Esophagus squamous epithelium (tissue), 5 donors: ENCODE measurements at places on chromosomes 13 and 19.

DNA sequence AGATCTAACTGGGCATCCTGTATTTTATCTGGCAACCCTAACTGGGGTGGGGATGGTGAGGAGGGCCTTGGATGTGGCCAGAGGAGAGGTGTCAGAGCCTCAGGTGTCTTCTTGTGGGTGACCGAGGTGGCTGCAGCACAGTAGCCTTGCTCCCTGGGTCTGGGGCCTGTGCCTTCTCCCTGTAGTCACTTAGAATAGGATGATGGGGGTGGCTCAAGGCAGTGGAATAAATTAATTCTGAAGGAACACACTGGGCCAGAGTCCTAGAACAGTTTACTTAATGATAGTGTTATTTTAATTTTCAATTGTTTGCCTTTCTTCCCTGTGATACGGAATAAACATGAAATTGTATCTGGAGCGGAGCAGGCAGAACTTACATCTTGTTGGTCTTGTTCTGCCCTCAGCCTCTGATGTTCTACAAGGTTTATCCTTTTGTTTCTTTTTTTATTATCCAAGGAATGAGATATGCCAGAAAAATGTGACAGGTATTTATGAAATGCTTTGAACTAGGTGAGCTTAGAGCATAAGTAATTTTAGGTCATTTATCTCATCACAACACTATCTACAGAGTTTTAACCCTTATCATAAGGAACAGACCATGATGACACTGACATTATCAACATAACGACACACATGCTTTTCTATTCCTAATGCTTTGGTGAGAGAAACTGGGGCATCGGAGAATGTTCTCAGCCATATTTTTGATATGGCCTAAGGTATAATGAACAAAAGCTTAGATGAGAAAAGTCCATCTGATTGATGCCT, 51.4 kb downstream of the LRCH1 start:
- DNase-seq, result no peak

DNA sequence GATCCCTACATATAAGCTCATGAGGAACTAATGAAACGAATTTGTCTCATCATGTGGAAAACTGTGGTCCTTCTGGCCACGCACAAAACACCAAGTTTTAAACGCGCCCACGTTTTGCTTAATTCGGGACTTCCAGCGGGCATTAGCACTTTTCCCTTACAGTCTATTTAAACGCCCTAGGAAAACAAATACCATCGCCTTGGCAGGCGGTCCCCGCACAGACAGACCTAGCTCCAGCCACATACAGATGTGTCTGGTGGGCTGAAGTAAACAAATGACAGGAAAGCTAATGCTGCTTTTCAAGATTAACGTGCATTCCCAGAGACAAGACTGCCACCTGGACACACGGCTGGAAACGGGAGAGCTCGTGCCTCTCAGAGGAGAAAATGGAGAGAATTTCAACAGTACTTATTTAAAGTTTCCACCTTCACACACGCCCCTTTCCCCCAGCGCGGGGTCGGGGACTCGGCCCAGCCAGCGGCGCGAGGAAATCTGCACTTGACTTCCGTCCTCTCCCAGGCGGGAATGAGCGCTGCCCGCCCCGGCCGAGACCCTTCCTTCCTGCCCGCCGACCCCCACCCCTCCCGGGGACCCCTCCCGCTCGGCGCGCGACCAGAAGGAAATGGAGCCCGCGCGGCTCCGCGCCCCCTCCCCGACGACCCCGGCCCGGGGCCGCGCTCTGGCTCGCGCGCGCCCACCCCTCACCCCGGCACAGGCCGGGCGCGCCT, 931 bp downstream of the USP12 start:
- DNase-seq, result no peak

GRCh38 chr13:46182491-46182877, 507 bp upstream of the LCP1 start:
- DNase-seq, result no peak

GRCh38 chr13:24178847-24179485, 18.4 kb downstream of the SPATA13 start:
- no peak for DNase-seq

DNA sequence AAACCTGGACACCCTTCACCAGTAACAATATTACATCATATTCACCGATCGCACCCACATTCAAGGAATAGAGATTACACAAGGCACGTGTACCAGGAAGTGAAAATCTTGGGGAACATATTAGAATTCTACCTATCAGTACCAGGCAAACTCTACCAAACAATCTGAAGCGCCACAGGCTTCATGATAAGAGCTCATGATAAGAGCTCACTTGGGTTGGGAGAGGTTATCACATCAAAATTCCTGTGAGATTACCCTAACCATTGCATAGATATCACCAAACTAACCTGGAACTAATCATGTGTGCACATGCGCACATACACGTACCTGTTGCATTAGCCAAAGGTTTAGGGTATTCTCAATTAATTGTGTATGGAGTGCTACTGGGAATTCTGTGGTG, 1861.3 kb downstream of the PCDH9 start:
- DNase-seq, result no peak

DNA sequence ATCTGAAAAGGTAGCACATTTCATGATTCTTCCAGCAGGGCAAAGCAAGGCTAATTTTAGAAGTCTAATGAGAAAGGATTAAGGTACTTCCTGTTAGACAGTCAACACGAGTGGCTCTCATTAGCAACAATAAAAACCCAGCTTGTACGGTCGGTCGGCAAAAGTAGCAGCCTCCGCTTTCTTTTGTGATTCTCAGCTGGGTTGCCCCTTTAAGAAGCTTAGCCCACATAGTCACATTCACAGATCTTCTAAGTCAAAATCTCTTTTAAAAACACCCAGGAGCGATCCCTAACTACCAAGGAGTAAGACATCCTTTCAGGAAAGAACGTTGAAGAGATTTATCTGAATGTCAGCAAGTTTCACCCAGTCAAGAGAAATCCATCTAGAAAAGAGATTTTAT, 684.8 kb downstream of the DIAPH3 start:
- no peak for DNase-seq

GRCh38 chr13:31310786-31311185, 111.0 kb downstream of the B3GLCT start:
- DNase-seq, result no peak

GRCh38 chr19:38015216-38015615, 108.2 kb downstream of the SIPA1L3 start:
- DNase-seq, result no peak

DNA sequence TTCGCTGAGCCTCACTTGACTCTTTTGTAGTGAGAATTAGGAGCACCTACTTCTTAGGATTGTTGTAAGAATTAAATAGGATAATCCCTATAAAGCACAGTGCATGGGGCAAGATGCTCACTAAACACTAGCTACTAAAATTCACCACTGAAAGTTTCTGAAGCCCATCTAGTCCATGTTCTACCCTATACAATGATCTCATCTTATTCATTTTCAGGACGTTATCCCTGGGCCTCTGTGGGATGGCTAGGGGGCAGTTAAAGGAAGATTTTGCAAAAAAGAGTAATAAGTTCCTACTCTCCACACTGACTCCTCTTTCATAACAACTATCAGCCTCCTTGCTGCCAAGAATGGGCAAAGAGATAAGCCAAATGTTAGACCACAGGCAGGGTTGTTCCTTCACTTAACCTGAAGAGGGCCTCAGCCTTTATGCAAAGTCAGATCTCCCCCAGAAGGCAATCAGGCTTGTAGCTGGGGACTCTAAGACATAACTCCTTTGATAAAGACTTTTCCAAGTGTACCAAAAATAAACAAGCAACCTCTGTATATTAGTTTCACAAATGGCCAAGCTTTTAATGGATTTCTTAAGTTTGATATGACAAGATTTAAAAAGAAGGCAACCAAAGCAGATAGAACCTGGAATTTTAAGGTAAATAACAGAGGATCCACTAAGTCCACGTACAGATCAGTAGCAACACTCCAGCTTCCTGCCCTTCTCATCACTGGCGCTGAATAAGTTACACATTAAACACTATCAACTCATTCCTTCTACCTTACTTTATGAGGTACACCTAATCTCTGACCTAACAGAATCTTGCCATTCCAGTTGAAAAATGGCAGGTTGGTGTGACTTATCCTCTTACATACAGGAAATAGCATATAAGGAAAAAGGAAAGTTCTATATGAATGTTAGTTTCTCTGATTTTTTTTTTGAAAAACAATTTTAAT, 44.4 kb downstream of the ELF1 start:
- DNase-seq, result no peak

- DNase-seq, result no peak
Observed at GRCh38 chr19:13817615-13818371, 22.6 kb downstream of the ZSWIM4 start.

- no peak for DNase-seq
Observed at GRCh38 chr19:29590278-29590677, 15.8 kb upstream of the POP4 start.

DNA sequence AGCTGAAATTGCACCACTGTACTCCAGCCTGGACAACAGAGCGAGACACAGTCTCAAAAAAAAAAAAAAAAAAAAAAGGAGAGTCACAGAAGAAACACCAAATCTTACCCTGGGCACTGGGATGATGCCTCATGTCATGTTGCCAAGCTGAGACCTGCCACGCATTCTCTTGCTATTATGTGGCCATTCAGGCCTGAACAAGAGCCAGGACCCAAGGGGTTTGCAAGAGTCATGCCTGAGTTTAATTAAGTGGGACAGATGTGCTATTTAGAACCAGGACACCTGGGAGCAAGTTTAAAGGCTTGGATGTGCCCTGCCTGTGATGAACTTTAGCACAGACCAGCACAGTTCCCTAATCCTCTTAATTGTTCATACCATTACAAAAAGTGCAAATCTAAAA, 9.8 kb downstream of the PNMA8A start:
- DNase-seq, result no peak

- DNase-seq, result no peak
Observed at GRCh38 chr13:105863300-105863920, 672.1 kb downstream of the EFNB2 start.

GRCh38 chr19:37990362-37990761, 83.4 kb downstream of the SIPA1L3 start:
- no peak for DNase-seq

- DNase-seq, result no peak
Observed at GRCh38 chr13:39811051-39811450, 155.6 kb downstream of the COG6 start.

GRCh38 chr19:35375505-35376307, 4.8 kb downstream of the GPR42 start:
- no peak for DNase-seq

- no peak for DNase-seq
Observed at GRCh38 chr13:89746554-89746953, 1600.9 kb upstream of the MIR17HG start.

DNA sequence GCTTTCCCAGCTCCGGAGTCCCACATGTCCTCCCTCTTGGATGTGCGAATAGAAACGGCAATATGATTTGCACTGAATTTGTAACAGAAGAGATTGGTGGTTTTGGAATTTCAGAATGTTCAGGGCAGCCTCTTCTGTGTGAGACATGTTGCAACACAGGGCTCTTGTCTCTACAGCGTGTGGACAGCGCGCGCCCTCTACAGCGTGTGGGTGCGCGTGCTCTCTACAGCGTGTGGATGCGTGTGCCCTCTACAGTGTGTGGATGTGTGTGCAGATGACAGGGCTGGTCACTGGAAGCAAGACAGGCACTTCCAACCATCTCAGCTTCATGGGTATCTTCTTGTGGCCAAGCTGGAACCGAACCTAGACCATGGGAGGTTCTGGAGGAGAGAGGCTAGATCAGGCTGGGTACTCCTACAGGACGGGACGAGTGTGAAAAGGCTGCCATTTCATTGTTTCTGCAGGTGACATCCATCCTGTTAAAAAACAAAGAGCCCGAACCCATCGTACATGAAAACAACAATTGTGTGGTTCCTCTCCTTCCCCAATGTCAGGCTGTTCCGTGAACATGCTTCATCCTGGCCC, 78.4 kb downstream of the TEX29 start:
- no peak for DNase-seq

DNA sequence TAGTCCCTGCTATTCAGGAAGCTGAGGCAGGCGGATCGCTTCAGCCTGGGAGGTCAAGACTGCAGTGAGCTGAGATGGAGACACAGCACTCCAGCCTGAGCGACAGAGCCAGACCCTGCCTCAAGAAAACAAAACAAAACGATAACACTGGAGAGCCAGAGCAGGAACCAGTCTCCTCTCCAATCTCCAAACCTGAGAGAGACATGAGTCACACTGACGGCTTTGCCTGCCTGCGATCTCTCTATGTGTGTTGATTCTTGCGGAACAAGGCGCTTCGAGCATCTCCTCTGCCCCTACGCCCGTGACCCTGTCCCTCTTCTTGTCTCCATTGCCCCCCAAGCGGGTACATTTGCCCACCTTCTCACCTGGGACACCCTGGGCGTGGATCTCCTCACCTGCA, 15.6 kb downstream of the DPRX start:
- no peak for DNase-seq

GRCh38 chr13:74273581-74273980, 139.4 kb upstream of the KLF12 start:
- DNase-seq, result no peak

- DNase-seq, result no peak
Observed at GRCh38 chr19:35224681-35225571, 3.6 kb downstream of the FAM187B start.

DNA sequence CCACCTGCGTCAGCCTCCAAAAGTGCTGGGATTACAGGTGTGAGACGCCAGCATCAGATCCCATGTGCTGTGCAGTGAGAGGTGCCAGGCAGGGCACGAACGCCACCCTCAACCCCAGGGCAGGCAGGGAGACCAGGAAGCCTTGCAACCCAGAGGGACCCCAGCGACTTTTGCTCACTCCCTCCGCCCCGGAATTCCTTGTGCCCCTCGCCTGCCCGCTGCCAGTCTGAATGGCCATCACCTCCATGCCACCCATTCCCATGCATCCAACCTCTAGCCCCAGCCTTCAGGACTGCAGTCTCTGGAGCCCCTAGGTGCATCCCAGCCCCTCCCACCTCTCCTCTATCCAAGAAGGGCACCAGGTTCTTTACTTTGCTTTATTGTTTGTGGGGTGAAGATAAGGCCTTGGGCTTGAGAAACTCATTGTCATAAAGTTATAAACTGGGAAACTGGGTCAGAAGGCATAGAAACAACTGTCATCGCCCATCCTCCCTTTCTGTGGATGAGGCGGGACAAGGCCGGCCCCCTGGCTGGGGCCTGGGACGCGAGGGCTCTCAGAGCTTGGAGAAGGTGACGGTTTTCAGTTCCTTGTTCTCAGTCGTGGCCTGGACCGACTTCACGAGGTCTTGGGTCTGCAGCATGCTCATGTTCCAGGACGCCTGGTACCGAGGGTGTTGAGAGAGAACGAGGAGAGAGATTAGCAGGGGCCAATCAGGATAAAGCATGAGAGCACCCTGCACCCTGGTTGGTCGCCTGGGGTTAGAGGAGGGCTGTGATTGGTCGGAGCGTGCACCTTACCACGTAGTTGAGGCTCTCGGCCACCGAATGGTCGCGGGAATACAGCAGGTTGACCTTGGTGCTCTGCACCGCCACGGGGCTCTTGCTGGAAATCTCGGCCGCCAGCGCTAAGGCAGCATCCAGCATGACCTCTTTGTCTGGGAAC, 2.6 kb upstream of the LGALS4 start:
- no peak for DNase-seq

DNA sequence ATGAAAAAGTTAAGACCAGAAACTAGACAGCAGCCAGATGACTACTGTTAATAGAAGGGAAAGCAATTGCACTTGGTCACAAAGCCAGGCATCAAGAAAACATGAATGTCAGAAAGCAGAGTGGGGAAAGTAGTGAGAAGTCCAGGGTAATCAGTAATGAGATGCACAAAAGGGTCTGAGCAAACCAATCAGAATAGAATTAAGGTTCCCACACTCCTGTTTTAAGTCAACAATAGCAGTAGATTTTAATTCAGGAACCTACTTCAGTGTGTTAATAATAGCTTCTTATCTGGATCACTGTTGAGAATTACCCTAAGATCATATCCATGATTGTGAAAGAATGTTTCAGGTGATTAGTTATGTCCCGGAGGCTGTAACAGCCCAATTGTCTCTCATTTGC, 72.6 kb upstream of the KLF5 start:
- DNase-seq, result no peak
